ENCODE measurements at places on chromosomes 6 and 20. TPM values are rescaled to one million over a fixed set of nuclear protein-coding genes. Genes with fewer than 3 reads are reported as not detected.

SYNDIG1 gene
- total RNA-seq, result 0.98 TPM

USP49 gene
- 4.9 TPM for total RNA-seq

CD2AP gene
- 29.1 TPM for total RNA-seq

HCK gene
- total RNA-seq, result 94.3 TPM

DNA sequence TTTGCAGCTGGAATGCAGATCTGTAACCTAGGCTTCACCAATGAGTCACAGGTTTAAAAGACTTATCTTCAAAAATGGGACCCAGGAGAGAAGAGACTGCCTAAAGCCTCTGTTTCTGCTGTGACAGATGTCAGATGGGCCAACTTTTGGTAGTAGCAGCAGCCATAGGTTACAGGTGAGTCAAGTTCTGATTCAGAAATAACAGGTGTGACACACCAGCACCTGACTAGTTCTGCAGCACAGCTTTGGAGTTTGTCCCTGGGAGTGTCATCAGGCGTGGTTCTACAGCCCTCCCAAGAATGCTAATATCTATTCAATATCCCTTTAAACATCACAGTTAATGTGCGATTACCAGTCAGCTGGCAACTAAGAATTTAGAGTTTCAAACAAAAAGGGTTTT, 121.9 kb upstream of the BTN3A2 start:
- DNase-seq, result no peak

- DNase-seq, result peak; percentile 31
Observed at GRCh38 chr6:133410638-133411435, 169.7 kb downstream of the EYA4 start.

DNA sequence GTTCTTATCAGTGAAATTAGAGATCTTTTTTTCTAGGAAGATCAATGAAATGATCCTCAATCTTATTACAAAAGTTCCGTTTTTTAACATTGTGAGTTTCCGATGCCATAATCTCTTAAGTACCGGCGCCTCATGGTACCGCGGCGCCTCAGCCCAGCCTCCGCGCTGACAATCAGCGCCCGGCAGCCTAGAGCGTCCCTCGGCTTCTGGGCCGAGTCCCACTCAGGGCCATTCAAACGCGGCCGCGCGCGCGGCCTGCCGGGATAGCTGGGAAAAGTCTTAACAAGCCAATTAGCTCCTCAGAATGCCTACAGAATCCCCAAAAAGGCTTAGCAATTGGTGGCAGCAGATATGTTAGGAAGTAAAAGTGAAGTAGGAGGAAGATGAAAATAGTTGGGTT, 204.8 kb downstream of the ADGB start:
- no peak for DNase-seq

DNA sequence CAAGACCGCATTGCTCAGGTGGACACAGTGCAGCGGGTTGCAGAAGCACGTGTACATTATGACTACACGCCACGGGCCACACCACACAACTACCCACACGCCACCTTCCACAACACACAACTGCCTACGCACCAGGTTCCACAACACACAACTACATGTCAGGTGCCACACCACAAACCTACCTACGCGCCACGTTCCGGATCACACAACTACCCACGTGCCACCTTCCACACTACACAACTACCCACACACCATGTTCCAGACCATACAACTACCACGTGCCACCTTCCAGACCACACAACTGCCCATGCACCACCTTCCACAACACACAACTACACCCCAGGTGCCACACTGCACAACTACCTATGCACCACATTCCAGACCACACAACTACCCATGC, 20.5 kb downstream of the THBS2 start:
- DNase-seq, result no peak

DNA sequence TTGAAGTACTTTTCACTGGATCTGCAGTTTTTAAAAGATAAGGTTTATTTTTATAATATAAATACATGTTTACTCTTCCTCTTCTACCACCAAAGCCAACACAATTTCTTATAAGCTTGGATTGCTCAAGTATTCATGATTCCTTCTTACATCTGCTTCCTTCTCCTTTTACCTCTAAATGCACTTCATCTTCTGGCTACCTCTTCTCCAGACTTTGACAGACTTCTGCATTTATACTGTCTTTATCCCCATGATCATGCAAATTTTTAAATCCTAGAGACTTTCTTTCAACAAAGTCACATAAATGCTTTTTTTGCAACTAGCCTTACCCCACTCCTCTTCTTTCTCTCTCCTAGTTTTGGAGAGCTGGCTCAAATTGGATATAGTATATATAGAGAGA, 142.9 kb downstream of the TFAP2B start:
- no peak for DNase-seq

DNA sequence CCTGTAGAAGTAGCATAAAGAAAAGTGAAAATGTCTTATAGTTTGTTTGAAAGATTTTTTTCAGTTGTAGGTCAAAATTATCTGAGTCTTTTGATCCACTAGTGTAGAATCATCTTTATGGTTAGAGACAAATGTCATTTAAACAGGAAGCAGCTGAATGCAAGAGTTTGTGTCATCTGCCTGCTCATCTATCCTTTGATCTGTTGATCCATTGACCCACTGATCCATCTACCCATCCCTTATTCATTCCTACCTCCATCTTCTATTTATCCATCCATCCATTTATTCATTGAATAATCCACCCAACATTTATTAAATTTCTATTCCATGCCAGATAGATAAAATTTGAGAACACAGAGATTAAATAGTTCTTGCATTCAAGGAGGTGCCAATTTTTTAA, 62.6 kb downstream of the MKKS start:
- no peak for DNase-seq

- no peak for DNase-seq
Observed at GRCh38 chr6:108831104-108831503, 17.1 kb upstream of the ARMC2 start.

- no peak for DNase-seq
Observed at GRCh38 chr20:59356662-59357165, 56.3 kb downstream of the EDN3 start.

DNA sequence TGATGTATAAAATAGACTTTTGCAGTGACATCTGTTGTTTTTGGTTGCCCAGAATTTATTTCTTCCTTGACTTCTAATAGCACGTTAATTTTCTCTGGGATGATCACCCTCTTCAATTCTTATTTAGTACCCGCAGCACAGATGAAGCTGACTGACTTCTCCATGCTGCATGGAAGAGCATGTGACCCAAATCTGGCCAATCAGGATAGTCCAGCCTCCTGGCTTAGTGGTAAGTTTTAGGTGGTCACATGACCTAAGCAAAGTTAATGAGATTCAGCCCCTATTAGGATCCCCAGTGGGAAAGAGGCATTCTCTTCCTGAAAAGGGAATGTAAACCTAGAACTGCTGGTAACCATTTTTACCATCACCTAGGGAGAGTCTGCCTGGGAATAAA, 13.8 kb upstream of the SIRT5 start:
- DNase-seq, result no peak

- DNase-seq, result no peak
Observed at GRCh38 chr6:138429761-138430160, 25.7 kb downstream of the HEBP2 start.
